Iris pigment epithelial cell (primary cell): ENCODE measurements at places on chromosomes 7 and 10.
A peak's percentile ranks its signal among the peaks of the same experiment; 100 is the strongest.

DNA sequence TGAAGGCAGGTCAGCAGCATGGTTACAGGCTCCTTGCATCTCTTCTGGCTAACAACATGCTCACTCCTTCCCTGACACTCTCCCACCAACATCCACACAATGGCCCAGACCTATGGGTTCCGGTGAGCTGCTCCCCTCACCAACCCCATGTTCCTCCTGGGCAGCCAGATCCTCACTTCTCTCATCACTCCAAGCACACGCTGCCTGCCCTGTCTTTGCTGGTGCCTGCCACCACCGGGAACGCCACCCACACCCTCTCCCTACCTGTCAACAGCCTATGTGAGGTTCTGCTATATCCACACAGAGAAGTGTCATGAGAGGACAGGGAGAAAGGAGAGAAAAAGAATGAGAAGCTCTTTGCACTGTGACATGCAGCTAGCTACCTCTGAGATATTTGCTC, 14.6 kb downstream of the PARP12 start:
- DNase-seq, result no peak

DNA sequence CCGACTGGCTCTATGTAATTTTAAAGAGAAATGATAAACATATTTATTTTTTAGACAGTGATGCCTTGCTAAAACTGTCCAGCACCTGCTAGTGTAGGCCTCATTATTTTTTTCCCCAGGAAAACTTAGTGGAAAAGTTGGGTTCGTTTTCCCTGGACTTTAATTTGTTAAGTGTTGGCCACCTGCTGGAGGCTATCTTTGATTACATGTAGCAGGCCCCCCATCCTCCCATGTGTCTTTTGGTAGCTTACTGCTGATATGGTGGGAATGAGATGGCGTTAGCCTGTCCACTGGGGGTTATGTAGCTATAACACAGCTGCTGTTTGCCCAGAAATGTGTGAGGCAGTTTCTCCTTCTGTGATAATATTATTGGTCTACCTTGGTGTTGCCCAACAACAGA, 265.0 kb downstream of the SORCS3 start:
- DNase-seq, result no peak

DNA sequence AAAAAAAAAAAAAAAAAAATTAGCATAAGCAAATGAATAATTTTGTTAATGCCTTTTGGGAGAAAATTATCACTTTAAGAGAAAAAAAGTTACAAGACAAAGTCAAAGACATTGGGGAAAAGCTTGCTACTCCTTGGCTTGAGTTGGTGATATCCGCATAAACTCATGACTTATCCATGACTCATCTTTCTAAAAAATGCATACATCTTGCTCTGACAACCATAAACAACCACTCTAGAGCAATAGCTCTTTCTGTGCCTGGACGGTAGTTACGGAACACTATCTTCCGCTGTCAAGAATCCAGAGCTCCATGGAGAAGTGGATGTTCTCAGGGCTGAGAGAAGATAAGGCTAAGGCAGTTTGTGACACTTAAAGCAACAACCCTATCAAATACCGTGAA, 281.1 kb upstream of the PFKP start:
- no peak for DNase-seq

GRCh38 chr10:92076722-92077121, 153.2 kb downstream of the BTAF1 start:
- DNase-seq, result no peak

- DNase-seq, result no peak
These were observed 9.5 kb upstream of the ASAH2 start for GRCh38 chr10:50260791-50261281.

DNA sequence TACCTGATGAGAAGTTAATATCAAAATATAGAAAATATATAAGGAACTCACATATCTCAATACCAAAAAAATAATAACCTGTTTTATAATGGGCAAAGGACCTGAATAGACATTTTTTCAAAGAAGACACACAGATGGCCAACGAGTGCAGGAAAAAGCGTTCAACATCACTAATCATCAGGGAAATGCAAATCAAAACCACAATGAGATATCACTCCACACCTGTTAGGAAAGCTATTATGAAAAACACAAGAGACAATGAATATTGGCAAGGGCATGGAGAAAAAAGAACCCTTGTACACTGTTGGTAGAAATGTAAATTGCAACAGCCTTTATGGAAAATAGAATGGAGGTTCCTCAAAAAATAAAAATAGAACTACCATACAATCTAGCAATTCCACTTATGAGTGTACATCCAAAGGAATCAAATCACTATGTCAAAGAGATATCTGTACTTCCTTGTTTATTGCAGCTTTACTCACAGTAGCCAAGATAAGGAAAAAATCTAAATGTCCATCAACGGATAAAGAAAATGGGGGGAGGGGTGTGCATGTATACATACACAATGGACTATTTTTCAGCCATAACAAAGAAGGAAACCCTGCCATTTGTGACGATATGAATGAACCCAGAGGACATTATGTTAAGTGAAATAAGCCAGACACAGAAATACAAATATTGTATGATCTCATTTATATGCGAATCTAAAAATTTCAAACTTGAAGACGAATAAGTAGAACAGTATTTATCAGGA, 3.6 kb upstream of the ALOX5 start:
- no peak for DNase-seq

DNA sequence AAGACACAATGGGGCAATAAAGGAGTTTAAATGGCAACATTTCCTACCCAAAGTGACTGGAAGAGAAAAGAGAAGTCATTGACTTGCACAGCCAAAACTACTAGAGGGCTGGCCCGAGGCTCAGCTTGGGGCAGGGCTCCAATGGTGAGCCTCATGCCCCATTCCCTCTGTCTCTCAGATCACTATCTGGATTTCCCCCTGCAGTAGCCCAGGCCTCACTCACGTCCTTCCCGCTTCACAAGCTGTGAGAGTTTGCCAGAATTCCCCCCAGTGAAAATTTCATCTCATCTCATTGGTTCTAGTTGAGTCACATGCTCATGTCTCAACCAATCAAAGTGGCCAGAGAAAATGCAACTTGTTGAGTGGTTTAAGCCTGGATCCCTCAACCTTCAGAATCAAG, 181.3 kb downstream of the WDR11 start:
- DNase-seq, result no peak

DNA sequence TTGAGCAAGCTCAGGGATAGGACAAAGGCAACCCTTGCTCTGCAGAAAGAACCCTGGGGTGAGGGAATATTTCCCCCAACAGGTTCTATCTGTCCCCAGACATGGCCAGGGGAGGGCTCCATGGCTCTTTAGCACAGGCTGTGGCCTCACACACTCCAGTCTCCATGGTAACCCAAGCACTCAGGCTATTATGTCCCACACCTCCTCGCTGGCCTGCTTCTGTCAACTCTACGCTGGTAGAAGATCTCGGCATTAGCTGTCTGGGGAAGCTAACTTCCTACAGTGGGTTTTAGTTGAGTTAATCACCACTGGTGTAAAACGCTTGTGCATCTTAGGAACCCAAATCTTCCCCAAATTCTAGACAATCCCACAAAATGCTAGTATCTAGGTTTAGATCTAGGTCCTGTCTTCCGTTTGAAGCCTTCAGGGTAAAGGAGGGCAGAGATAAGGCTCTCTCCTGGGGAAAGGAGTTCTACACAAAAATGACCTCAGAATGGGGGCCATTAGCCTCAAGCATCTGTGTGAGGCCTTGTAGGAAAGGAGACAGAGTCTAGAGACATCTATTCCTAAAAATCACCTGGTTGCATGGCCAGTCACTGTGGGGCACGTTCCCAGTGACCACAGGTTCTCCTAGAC, 36.7 kb upstream of the SLIT1 start:
- DNase-seq, result no peak

- DNase-seq, result no peak
These were observed 27.4 kb upstream of the TMEM72 start for GRCh38 chr10:44883593-44884331.

DNA sequence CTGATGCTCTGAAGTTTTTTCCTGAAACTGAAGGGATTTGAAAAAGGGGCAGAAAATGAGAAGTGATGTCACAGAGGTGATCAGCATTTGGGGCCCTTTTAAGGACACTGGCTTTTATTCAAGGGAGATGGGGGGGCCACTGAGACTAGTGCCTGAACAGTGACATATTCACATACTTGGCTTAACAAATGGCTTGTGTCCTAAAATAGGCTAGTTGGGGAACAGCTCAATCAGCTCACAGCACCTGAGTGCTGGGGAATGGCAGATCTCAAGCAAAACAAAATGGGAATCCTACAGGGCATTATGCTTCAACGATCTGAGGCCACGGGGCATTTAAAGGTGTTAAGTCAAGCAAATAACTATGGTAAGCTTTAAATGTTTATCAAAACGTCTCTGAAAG, 90.1 kb downstream of the UBE2H start:
- no peak for DNase-seq

DNA sequence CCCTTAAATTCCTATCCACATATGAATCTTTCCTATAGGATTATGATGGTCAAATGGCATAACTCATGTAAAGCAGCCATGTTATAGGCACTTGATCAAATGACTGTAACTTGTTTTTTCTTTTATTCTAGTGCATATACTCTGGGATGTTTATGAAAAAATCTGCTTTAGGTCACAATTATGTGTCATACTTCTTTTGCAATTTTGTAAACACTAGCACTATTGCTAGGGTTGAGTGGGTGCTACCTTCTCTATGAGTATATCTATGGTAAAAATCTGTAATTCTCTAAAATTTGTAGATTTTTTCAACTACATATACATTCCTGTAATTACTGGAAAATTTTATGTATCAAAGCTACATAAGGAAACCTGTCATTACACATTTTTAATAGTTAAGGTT, 50.0 kb downstream of the HGF start:
- peak; percentile 60 for DNase-seq

DNA sequence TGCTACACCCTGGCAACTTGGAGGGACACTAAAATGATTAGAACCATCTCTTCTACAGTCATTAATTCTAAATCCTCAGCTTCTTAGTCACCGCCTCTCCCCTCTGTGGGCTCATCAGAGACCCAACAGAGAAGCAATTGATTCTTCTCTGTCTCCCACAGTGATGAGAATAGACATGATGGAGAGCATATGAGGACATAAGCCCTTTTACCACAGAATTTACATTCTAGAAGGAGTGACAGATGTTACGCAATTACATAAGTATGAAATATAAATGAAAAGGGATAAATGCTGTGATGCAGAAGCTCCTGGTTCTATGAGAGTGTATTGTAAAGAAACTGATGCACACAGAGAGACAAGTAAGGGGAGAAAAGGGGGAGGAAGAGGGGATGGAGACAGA, 18.1 kb upstream of the ABCB5 start:
- DNase-seq, result peak; percentile 7

DNA sequence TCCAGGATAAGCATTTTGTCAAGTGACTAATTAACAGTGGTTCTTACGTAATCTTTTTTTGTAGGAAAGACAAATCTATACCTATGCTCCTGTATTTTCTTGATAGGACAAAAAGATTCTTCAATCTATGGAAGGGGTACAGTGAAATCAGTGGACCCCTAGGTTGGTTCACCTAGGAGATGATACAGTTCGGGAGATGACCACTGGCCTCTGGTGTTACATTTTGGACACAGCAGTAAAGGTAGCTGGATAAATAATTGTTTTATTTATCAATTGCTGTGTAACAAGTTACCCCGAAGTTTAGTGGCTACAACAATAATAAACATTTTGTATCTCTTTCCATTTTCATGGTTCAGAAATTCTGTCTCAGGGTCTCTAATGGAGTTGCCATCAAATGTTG, 288.2 kb upstream of the MAGI2 start:
- no peak for DNase-seq
